ENCODE measurements at places on chromosomes 2 and 18.

GRCh38 chr2:27622921-27623384, 5.9 kb downstream of the CCDC121 start:
- no peak for DNase-seq

GRCh38 chr2:241773511-241774418, 2.9 kb upstream of the GAL3ST2 start:
- no peak for DNase-seq

DNA sequence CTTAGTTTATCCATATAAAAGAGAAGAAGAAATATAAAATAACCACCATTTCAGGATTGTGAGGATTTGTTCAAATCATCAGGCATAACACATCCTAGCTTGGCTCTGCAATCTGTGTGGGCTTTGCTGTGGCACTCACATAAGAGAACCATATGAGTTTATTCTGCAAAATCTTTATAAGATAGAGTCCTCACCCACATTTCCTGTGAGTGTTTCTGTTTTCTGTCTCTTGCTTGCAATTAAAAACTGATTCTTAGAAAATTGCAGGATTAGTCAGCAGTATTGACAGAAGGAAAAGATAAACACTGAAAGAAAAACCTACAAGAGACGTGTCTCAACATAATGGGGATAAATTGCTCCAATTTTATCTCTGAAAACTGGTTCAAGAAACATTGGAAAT, 258.5 kb downstream of the RND3 start:
- no peak for DNase-seq

GRCh38 chr2:214782671-214783070, 26.8 kb downstream of the BARD1 start:
- DNase-seq: no peak

DNA sequence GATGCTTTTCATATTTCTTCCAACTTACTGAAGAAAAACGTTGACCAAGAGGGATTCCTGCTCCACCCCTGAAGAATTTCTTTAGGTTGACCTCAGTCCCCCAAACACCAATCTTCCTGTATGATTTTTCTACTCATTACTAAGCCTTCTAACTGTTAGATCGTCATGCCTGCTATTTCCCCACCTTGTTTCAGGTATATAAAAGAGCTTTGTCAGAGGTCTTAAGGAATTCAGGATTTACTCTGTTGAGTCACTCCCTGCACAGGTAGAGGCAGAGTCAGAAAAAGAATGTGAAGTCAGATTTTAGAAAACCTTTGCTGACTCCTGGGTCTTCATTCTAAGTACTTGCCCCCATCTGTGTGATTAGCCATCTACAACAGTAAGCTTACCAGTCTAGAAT, 83.8 kb upstream of the NOSTRIN start:
- no peak for DNase-seq

GRCh38 chr2:106843910-106844250, 42.1 kb downstream of the ST6GAL2 start:
- DNase-seq: peak; percentile 66

GRCh38 chr2:191951376-191951775, 104.5 kb upstream of the CAVIN2 start:
- no peak for DNase-seq

DNA sequence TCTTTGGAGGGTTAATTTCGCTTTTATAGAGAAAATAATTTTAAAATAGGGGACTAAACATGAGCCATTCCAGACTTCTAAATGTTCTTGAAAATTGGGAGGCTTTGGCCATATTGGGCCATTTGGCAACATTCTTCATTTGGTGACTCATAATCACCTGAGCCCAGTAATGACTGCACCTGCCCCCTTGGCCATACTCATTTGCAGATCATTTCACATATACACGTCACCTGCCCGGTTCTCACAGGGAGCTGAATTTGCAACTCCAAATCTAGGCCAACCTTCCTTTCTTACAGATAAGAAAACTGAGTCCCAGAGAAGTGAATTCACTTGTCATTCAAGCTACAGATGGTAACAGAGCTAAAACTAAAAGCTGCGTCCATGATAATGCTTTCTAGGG, 289.7 kb downstream of the EPHA4 start:
- no peak for DNase-seq

All from Jurkat, Clone E6-1 (cell line).